ENCODE measurements at places on chromosomes 3 and 15.

- DNase-seq, result no peak
These were observed 16.0 kb downstream of the UBE2E2 start for GRCh38 chr3:23219117-23219516.

- no peak for DNase-seq
These were observed 9.3 kb downstream of the NR2F2 start for GRCh38 chr15:96339619-96340347.

DNA sequence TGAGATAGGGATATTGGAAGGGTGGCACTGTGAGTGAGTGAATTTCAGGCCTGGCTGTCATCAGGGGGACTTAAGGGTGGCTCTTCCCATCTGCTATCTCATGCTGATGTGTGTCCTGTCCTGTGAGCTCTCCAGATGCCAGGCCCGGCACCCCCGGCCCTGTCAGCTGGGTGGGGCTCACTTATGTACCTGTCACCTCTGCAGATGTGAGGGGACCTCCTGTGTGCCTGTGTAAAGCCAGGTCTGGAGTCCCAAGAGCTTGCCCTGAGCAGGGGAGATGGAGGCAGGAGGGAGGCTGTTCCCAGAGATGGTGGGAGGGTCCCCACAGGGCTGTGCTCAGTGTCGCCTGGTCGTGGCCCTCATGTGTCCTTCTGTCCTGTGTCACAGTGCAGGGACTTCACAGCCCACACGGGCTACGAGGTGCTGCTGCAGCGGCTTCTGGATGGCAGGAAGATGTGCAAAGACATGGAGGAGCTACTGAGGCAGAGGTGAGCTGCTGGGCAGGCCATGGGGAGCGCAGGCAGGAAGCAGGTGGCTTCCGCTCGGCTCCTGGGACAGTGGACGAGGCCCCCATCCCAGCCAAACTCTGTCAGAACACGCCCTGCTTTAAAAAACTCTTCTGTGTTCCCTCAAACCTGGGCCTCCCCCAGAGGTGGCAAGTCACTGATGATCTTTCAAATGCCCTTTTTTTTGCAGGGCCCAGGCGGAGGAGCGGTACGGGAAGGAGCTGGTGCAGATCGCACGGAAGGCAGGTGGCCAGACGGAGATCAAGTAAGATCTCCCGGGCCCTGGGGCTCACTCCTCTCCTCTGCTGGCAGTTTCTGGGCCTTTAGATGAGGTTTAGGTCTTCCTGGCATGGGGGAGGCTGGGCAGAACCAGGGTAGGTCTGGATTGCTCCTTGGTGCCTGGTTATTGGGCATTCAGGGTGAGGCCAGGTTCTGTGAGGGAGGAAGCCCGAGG, 23.1 kb downstream of the PSTPIP1 start:
- DNase-seq, result no peak

GRCh38 chr15:90046289-90046688, 45.2 kb downstream of the ZNF710 start:
- no peak for DNase-seq

- no peak for DNase-seq
These were observed 120.4 kb upstream of the P2RY1 start for GRCh38 chr3:152714507-152714906.

GRCh38 chr15:58671186-58671585, 78.3 kb downstream of the ADAM10 start:
- DNase-seq, result no peak

- peak; percentile 82 for DNase-seq
These were observed 41.6 kb downstream of the NR2C2 start for GRCh38 chr3:14988988-14989394.

DNA sequence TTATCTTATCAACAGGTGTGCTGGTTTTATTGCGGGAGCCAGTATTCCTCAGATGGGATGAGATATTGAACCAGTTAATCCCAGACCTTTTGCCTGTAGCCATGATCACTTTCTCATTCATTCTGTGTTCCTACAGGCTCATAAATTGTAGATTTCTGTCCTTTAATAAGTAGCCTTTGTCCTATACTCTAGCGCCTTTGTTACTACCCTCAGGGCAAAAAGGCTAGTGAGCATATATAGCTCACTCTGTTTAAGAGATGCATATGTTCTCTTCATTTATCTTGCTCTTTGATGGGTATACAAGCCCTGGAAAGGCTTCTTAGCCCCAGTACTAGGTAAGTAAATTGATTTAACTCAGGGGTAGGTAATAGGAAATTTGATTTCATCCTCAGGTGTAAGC, 95.1 kb downstream of the OXSM start:
- no peak for DNase-seq

- no peak for DNase-seq
These were observed 112.5 kb upstream of the THBS1 start for GRCh38 chr15:39468331-39468730.

DNA sequence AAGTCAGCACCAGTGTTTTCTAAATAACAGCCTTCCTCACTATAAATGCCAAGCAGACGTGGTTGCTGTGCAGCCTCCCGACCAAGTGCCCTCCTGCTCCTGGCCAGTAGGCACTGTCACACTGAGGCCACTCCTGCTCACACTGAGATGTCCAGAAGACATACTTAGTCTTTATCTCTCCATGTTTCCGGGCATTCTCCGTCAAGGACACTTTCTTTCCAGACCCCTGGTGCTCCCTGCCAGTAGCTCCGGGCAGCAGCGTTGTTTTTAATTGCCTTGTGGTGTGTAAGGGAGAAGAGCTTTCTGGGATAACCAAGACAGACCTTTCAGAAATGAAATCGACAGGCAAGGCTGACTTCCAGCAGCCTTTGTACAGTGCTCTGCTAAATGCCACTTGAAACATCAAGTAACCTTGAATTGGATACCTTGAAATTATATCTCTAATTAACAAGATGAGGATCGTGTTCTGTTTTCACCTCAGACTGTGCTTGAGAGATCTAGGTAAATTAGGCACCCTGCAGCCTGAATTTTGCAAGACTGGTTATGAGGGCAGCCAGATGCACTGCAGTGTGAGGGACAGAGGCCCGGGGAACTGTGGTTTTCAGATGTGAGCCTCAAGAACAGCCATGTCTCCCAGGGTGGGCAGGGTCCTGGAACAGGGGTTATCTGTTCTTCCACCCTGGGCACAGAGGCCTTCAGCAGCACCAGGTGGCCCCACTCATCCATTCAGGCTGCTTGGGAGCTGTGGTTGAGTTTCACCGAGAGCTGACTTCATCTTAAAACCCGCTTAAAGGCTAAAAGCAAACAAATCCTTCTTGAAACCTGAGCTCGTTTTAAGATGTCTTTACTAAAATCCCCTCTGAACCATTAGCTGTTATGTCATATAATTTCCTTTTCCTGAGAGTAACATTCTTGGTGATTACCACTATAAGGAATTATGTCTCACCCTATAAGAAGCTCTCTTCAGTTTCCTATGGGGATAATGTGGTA, 105.5 kb upstream of the IL12A start:
- no peak for DNase-seq

GRCh38 chr15:65930134-65930533, 60.8 kb downstream of the RAB11A start:
- no peak for DNase-seq

GRCh38 chr3:190076601-190077394, 43.9 kb downstream of the P3H2 start:
- DNase-seq, result no peak

GRCh38 chr3:143119974-143120715, 574 bp downstream of the CHST2 start:
- peak; percentile 58 for DNase-seq

DNA sequence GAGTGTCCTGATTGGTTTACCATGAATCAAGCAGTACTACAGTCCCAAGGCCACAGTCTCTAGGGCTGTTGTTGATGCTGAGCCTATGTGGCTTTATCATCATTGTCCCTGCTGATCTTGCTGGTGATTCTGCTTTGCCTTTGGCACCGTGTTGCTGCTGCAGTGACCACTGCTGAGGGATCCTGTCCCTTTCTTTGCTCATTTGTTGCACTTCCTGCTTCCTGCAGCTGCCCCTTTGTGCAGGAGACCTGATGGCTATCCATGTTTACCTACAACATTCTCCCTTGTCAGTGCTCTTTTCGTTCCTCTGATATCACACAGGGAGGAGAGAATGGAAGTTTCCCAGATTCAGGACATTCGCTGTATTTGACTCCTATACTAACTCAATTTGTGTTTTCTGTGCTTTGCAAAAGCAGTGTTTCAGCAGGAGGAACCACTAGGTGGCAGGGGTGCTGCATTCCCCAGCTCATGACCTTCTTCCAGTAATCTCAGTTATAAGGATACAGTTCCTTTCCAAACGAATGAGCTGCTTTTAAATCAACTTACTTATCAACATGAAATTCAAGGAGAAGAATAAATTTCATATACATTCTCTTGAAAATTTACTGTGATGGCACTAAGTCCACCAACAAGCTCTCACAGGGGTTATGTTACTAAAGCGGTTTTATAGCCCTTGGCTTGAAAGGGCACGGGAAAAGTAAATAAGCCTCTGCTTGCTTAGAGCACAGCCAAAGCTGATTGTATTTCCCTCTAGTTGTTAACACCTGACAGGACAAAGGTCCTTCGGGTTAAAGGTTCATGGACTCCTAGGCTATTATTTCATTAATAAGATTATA, 9.7 kb upstream of the THUMPD3 start:
- peak; percentile 76 for DNase-seq

GRCh38 chr3:191555037-191555436, 94.1 kb downstream of the PYDC2 start:
- DNase-seq, result no peak

DNA sequence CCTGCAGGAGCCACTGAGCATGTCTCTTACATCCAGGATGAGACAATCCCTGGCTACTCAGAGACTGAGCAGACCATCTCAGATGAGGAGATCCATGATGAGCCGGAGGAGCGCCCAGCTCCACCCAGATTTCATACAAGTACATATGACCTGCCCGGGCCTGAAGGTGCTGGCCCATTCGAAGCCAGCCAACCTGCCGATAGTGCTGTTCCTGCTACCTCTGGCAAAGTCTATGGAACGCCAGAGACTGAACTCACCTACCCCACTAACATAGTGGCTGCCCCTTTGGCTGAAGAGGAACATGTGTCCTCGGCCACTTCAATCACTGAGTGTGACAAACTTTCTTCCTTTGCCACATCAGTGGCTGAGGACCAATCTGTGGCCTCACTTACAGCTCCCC, 6.2 kb downstream of the MAP1A start:
- DNase-seq, result no peak

- DNase-seq, result no peak
These were observed 58.4 kb upstream of the HRH1 start for GRCh38 chr3:11095932-11096265.
